ENCODE measurements at places on chromosomes 1 and 21.

GRCh38 chr1:18635070-18635577 is 4.5 kb downstream of the PAX7 start:
- no peak for DNase-seq

- DNase-seq, result no peak
Observed at GRCh38 chr1:27883536-27883935, 11.2 kb downstream of the THEMIS2 start.

DNA sequence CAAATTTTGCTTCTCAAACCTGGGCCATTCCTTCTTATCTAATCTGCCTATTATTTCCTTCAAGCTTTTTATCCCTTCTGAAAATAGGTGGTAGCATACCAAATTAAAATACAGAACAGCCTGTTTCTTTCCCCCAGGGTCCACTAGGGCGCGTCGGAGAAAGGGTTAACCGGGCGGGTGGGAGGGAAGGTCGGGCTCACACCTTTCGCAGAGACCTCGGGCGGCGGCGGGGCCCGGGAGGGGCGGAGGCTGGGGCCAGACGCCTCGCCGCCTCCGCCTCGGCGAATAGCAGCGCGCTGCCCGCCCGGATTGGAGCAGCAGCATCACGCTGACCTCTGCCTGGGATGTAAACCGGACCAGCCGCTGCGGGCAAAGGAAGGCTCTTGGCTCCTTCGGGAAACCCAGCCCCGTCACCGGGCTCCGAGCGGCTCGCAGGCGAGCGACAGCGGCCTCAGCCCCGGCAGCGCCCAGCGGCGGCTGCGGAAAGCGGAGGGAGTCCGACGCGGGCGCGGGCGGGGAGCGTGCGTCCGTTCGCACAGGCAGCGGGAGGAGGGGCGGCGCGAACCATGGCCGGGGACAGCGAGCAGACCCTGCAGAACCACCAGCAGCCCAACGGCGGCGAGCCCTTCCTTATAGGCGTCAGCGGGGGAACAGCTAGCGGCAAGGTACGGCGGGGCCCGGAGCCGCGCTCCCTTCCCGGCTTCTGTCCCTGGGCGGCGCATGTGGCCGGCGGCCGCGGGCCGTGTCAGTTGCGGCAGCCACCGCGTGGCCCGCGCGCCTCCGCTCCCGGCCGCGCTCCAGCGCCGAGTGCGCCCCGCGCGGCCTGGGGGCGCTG is at the start of gene UCK2:
Gene UCK2 (plus strand): TSS at position 347 of the 835 bp plus-strand sequence. CDS start 220 bp downstream, at position 567.
- peak; percentile 88 for DNase-seq

- no peak for DNase-seq
Observed at GRCh38 chr21:34126269-34126668, 52.9 kb downstream of the MRPS6 start.

DNA sequence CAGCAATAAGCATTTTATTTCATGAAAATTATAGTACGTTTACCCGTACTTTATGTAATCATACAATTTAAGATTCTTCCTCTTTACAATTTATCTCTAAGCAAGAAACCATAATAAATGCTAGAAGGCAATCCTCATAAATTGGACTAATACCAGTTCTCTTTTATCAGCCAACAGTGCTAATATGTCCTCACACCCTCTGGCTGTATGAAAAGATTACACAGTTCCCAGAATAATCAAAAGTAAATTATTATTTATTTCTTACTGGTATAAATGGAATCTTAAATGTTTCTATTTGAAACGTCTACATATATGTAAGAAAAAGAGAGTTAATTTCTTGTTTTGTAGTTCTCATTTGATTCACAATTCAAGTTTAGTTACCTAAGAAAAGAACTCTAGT is 3.1 kb upstream of the CDKN2C start:
- no peak for DNase-seq

GRCh38 chr1:116680752-116681151 is 13.2 kb upstream of the IGSF3 start:
- DNase-seq, result no peak

GRCh38 chr1:36419569-36419968 is 21.9 kb upstream of the LSM10 start:
- no peak for DNase-seq

Data from cerebellum (tissue), 4 donors.